HCEC 1CT (cell line): ENCODE measurements at places on chromosomes 7 and 10.
A peak's percentile ranks its signal among the peaks of the same experiment; 100 is the strongest.

GRCh38 chr7:514651-515598, 4.7 kb downstream of the PDGFA start:
- no peak for DNase-seq

- peak; percentile 23 for DNase-seq
Observed at GRCh38 chr7:2632733-2633537, 1.1 kb downstream of the TTYH3 start.

- DNase-seq: no peak
Observed at GRCh38 chr10:103803941-103804340, 51.4 kb downstream of the SH3PXD2A start.

DNA sequence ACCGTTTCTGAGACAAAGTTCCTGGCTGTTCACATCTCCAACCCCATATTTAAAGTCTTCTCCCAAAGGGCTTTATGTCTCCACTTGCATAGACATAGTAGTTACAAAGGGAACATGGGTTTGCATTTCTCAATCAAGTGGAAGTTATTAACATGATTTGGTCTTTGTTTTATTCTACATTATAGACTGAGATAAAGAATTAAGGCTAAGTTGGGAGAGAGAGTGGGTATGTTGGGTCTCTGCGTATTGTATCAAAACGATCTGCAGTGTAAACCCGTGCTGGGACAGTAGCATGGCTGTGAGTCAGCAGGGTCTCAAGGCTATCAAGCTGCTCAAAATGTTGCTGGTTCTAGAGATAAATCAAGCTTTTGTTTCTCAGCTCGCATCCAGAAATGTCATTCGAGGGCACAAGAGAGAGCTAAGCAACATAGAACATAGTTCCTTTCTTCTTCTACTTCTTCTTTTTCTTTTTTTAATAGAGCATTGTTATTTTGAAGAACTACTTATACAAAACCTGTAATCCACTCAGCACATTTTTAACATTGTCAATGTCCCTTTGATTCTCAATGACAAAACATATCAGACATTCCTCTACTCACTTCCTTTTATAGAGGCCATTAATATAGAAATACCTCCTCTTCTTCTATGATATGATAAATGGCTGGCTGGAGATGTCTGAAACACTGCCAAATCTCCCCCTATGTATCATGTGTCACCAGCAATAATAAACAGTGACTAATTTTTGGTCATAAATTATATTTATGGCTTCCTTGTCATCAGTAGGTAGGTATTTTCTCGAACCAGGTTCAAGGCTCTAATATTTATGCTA, 34.5 kb upstream of the RHOBTB1 start:
- peak; percentile 73 for DNase-seq

DNA sequence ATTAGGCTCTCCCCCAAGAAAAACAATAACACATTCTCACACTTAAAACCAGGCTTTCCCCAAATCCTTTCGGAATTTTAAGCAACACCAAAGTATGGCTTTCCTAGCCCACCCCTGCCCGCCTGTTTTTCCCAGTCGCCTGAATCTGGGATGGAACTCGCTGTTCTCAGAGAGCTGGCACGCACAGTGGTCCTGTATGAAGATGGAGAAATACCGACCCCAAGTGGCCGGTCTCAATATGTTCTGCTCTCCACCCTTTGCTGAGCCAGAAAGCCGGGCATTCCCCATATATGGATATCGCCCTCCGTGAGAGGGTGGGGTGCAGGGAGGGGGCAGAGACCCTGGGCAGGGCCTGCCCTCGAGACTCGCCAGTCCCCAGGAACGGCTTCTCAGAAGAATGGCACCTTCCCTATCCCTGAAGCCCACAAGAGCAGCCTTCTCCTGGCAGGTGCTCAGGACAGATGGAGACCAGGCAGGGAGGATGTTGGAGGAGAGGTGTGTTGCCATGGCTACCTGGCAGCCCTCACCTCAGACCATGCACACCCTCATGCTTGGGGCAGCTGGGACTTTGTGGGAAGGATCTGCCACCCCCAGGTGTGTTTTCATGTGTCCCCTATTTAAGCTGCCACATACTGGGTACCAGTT, 3.4 kb downstream of the TACR2 start:
- peak; percentile 72 for DNase-seq

DNA sequence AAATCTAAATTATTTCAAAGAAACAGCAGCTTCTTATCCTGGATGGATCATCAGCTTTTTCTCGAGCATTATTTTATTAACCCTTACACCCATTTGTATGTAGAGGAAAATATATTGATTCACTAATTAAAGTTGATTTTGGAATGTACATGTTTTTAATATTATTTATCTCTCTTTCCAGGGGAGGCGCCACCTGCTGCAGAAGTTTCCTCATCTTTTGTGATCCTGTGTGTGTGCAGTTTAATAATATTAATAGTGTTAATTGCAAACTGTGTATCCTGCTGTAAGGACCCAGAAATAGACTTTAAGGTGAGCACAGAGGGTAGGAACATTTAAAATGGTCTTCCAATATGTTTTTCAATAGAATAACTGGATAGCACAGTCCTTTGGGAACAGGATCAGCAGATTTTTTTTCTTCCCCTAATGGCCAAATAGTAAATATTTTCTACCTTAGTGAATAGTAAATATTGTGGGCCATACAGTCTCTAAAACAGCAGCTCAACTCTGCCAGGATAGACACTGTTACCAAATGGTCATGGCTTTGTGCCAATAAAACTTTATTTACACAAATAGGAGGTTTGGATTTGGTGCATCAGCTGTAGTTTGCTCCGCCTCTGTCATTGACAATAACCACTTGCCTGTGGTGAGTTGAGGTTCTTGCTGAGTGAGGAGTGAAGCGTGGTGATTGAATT, 30.6 kb downstream of the LMTK2 start:
- no peak for DNase-seq

GRCh38 chr7:95095259-95095965, 188.0 kb downstream of the PPP1R9A start:
- DNase-seq: no peak

DNA sequence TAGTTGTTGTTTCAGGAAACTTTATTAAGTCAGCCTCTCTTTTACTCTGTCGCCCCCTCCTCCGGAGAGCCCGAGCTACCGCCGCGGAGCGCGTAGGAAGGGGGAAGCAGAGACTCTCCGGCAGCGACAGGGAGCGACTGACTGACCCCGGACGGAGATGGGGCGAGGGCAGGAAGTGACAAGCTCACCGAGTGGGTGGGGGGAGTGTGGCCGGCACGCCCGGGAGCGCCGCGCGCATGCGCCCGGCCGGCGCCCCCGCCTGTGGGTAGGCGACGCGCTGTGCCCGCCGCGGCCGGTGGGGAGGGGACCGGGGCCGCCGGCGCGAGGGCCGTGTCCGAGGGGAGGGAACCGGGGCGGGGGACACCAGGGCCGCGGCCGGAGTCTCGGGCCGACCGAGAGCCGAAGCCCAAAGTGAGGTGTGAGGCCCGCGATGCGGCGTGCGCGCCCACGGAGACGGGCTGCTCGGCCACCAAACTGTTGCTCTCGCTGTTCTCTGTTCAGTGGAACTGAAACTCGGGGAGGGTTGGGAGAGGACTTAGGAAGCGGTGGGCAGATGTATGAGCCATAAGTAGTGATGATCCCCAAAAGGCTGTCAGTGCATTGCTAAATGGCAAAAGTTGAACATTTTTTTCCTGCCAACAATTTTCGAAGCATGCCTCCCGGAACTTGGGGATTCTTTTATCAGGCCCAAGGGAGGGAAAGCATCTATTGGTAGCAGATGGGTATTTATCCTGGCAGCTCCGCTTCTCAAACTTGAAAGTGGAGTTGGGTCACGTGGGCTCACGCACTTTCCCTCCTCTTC, at the start of gene ZNF800:
ZNF800 (minus strand) TSS at position 143 of the 802 bp plus-strand sequence. CDS start 1,151 bp downstream, outside the sequence.
- peak; percentile 82 for DNase-seq

- no peak for DNase-seq
Observed at GRCh38 chr7:122803323-122803722, 82.9 kb downstream of the CADPS2 start.

DNA sequence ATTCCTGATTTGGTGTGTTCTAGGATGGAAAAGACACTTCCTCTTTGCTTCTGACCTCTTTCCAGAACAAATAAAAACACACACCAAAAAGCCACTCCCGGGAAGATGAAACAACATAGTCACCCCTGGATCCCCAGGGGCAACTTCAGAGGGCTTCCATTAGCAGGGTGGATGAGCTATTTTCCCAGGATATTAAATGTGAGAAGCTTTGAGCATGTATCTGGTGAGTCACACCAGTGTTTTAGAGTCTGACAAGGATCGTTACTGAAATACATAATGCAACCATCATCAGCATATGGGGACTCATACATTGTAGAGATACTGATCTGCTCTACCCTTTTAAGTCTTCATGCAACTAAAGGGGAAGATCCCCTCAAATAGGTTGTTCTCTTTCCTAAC, 115.5 kb upstream of the ZNF438 start:
- peak; percentile 79 for DNase-seq

- DNase-seq: no peak
Observed at GRCh38 chr7:44172803-44173424, 16.3 kb downstream of the GCK start.

GRCh38 chr10:34045571-34046190, 711.2 kb upstream of the NRP1 start:
- peak; percentile 41 for DNase-seq

- DNase-seq: peak; percentile 48
Observed at GRCh38 chr7:100483722-100484672, at the start of gene NYAP1. TSS of gene NYAP1 (plus strand) at chr7:100483927. CDS start at chr7:100485312, 1,385 bp downstream.

- no peak for DNase-seq
Observed at GRCh38 chr10:68047554-68048327, 27.3 kb downstream of the HERC4 start.

- no peak for DNase-seq
Observed at GRCh38 chr10:124713679-124714255, 30.4 kb downstream of the FAM53B start.

DNA sequence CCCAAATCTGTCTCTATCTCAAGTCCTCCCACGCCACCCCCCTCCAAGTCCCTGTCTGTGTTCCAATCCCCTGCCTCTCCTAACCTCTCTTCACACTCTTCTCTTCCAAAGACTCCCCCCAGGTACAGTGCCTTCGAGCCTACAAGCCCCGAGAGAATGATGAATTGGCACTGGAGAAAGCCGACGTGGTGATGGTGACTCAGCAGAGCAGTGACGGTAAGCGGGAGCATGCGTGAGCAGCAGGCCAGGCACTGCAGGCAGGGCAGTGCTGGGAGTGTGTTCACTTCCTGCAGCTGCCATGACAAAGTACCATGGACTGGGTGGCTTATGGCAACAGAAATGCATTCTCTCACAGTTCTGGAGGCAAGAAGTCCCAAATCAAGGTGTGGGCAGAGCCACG, 23.4 kb downstream of the ARHGEF5 start:
- DNase-seq: no peak

- no peak for DNase-seq
Observed at GRCh38 chr10:84531396-84531795, 203.0 kb downstream of the CCSER2 start.

GRCh38 chr10:118827053-118827452, 72.3 kb upstream of the CACUL1 start:
- no peak for DNase-seq

DNA sequence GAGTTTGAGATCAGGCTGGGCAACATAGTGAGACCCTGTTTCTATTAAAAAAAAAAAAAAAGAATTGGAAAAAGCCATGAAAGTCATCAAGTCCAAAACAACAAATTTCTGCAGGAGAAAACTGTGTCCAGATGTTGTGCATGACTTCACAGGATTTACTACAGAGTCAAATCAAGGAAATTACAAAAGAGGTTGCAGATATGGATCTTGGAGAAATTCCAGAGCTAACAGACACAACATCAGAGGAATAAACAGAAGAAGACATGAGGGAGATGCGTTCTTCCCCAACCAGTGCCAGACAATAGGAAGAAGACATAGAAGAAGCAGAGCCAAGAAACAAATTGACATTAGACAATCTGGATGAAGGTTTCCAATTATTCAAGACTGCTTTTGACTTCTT, 24.3 kb upstream of the KCNIP2 start:
- no peak for DNase-seq

DNA sequence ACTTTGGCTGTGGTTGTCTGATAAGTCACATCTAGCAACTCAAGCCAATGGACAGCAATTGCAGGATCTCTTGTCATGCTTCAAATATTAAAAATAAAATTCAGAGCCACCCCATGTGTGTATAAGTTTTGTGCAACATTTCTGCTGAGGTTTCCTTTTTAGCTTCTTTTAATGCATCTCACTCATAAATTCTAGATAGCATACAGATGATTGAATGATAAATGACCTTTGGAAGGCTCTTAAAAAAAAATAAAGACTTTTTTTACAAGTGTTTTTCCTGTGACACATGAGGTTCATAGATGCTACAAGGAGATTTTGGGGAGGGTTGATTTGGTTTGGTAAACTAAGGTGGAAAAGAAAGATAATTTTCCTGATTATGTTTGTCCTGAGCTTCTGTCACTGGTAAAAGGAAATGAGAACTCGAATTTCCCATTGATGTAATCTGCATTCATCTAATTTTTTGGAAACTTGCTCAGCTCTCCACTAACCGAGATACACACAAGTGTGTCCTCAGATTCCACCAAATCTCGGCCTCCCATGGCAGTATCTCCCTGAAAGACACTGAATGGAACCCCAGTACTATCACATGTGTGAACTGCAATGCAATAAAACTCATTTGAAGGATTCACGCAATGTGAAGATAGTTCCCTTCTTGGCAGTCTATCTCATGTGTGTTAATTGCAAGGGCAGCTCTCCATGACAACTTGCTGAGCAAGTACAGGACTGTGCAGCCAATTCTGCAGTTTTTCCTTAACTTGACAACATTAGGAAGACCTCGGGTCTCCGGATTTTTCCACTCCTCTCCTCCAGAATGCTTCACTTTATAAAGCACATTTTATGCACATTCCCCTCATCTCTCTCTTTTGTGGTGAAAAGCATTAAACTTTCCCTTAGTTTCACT, 185.4 kb upstream of the PFKP start:
- no peak for DNase-seq

- DNase-seq: no peak
Observed at GRCh38 chr10:122323189-122323588, 51.3 kb upstream of the PLEKHA1 start.

- DNase-seq: peak; percentile 18
Observed at GRCh38 chr7:1889556-1890181, 219.6 kb downstream of the ELFN1 start.

GRCh38 chr7:105703207-105703930, 122.1 kb upstream of the EFCAB10 start:
- DNase-seq: no peak

DNA sequence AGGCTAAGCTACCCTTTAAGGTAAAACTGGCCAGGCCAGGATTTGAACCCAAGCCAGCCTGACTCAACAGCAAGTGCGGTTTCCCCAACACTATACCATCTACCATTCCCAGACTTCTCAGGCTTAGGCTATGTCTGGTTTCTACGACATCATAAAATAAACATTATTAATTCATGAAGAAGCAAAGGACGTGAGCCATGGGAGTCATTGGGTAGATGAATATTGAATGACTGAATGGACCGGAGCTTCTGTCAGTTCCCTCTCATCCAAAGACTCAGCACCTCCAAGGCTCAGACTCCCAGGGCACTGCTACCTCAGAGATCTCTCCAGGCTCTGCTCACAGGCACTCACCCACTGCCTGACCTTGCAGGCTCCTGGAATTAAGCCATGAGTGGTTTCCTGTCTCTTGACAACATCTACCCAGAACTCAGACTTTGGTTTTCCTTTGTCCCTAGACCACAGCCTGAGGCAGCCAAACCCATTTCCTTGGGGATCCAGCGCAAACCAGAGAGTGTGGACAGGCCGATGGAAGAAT, 64.6 kb upstream of the STEAP1B start:
- DNase-seq: peak; percentile 72
